BJ (cell line): ENCODE measurements at places on chromosomes 5 and 9.

GRCh38 chr5:75472973-75473372 lies 38.5 kb downstream of the CERT1 start:
- no peak for DNase-seq

DNA sequence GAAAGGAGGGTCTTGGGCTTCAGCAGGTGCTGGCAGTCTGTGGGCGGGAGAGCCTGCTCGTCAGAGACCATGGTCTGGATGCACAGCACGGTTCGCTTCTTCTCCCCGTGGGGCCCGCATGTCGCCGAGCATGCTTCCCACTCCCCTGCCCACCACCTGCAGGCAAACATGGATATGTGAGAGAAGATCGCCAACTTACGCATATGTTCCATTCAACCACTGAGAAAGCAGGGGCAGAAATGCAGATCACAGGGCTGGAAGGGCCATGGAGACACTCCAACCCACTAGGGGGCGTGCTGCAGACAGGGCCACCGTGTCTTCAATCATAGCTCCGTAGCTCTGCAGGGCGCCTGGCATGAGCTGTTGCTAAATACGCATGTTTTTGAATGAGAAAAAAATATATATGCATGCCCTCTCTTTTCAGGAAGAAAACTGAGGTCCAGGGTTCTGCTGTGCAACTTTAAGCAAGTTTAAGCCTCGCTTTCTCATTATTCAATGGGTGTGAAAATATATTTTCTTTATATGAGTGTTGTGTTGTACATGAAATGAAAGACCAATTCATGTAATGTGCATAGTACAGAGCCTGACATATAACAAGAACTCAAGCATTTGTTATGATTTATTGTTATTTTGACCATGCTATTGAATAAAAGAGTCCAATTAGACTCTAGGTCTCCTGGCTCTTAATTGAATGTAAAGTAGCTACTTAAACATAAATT lies 148.0 kb downstream of the TARS1 start:
- no peak for DNase-seq

DNA sequence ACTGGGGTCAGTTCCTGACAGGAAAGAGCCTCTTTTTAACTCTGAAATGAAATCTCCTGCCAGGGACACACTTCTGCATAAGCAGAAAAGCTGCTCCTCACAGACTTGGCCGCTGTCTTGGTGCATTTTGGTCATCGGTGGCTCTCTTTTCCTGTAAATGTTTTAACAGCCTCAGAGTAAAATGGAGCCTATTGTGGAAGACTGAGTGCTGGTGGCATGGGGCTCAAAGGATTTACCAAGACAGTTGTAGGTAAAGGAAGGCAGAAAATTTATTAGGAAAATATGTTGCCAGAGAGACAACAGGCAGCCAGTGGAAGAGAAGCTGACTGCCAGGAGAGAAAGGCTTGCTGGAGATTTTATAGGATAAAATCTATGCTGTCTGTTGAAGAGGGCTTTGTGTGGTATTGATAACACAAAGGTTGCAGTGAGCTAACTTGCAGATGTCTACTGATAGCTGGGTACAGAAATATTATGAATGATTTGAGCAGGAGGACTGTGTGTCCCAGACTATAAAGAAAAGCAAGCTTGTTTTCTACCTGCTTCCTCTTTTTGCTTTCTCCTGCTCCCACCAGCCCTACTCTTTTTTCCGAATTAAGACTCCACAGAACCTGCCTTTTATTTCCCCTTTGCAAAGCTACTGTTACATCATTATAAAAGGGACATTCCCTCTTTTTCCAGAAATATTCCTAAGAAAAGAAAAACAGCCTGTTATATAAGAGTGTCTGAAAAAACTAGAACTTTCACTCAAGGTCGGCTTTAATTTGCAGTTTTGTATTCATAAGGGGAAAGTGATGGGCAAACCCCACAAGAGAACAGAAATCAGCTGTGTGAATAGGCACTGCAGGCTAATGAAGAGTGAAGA lies 27.9 kb upstream of the IFNA14 start:
- DNase-seq = no peak

GRCh38 chr9:121714075-121714705 lies 62.8 kb downstream of the DAB2IP start:
- DNase-seq = no peak

DNA sequence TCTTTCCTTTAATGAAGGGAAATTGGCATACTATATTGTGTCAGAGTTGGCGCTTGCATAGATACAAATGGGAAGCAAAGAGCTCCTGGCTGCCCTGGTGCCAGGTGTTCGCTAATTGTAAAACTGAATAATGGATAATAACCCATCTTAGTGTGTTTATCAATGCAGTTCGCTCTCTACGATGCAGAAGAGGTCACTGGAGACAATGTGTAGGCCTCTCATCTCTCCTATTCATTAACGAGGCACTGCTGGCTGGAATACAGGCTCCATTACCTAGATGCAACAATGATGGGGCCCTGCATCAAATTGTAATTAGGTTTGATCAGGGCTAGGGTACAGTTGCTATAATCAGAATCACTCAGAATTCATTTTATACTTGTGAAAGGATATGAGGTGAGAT lies 171.0 kb downstream of the RMI1 start:
- DNase-seq = no peak

DNA sequence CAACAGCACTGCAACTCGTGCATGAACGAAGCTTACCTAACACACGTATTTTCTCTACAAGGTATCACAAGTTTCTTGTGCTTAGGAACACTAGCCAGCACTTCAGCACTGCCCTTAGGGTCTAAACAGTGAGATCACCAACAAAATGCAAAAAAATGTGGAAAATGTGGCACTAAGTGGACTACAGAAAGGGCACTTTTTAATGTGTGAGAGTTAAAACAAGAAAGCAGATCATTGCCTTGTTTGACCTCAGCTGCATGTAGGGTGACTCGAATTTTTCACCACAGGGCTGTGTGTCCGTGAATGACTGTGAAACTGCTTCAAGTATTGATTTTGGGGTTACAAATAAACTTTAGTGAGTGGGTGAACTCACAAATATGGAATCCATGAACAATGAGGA lies 90.5 kb downstream of the MARCHF3 start:
- DNase-seq = no peak

DNA sequence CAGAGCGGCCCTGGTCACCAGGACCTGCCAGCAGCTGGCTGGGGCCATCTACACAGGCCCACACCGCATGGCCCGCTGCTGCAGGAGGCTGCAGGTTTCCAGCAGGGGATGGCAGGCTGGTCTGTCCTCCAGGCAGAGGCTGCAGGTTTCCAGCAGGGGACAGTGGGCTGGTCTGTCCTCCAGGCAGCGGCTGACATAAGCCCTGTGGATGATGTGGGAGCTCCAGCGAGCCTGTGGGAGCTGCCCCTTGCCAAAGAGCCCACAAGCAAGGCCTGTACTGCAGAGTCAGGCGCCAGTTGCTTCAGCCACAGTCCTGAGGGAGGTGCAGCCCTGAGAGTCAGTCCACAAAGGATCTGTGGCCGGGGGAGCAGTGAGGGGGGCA lies 18.5 kb downstream of the TPPP start:
- DNase-seq = no peak

GRCh38 chr5:137503456-137503855 lies 4.3 kb upstream of the SPOCK1 start:
- DNase-seq = no peak

- no peak for DNase-seq
Measured at GRCh38 chr5:39423331-39423751, 1.4 kb downstream of the DAB2 start.
